ENCODE measurements at places on chromosomes 7 and 10. TPM values are rescaled to one million over a fixed set of nuclear protein-coding genes. Genes with fewer than 3 reads are reported as not detected.

Gene VPS26A
- 44.2 TPM for polyA plus RNA-seq

Gene DNTT
- not detected for polyA plus RNA-seq

Gene FAM25A
- polyA plus RNA-seq, result not detected

Gene SCRN1
- 130 TPM for polyA plus RNA-seq

Gene FAM24A
- not detected for polyA plus RNA-seq

Gene IFIT1B
- polyA plus RNA-seq, result not detected

Gene LMBR1
- polyA plus RNA-seq, result 68.9 TPM

Gene CALML5
- polyA plus RNA-seq, result not detected

Gene ANXA11
- not detected for polyA plus RNA-seq

Gene LRRD1
- polyA plus RNA-seq, result 2.7 TPM

Gene GNAT3
- polyA plus RNA-seq, result not detected

Gene C10orf62
- polyA plus RNA-seq, result not detected

Gene GPR141
- polyA plus RNA-seq, result not detected

Gene AQP1
- 3.2 TPM for polyA plus RNA-seq

Gene GPNMB
- polyA plus RNA-seq, result not detected

Gene PNLIP
- polyA plus RNA-seq, result not detected

Gene CDC14C
- not detected for polyA plus RNA-seq

Gene GJD4
- not detected for polyA plus RNA-seq

Gene PAX2
- polyA plus RNA-seq, result not detected

Gene CUTC
- polyA plus RNA-seq, result 26.2 TPM

Gene SH2B2
- polyA plus RNA-seq, result 21.6 TPM

Gene ING3
- polyA plus RNA-seq, result 19.7 TPM

Gene CH25H
- polyA plus RNA-seq, result 0.22 TPM

Gene PTPRZ1
- polyA plus RNA-seq, result 11.8 TPM
